Stimulated activated CD8-positive, alpha-beta memory T cell treated with anti-CD3 and anti-CD28 coated beads, Interleukin-7, amount 100 ng/mL, for 4 hours (primary cell): ENCODE measurements at places on chromosomes 2 and 18.

- no peak for DNase-seq
Measured at GRCh38 chr2:73851274-73851673, 22.5 kb downstream of the STAMBP start.

DNA sequence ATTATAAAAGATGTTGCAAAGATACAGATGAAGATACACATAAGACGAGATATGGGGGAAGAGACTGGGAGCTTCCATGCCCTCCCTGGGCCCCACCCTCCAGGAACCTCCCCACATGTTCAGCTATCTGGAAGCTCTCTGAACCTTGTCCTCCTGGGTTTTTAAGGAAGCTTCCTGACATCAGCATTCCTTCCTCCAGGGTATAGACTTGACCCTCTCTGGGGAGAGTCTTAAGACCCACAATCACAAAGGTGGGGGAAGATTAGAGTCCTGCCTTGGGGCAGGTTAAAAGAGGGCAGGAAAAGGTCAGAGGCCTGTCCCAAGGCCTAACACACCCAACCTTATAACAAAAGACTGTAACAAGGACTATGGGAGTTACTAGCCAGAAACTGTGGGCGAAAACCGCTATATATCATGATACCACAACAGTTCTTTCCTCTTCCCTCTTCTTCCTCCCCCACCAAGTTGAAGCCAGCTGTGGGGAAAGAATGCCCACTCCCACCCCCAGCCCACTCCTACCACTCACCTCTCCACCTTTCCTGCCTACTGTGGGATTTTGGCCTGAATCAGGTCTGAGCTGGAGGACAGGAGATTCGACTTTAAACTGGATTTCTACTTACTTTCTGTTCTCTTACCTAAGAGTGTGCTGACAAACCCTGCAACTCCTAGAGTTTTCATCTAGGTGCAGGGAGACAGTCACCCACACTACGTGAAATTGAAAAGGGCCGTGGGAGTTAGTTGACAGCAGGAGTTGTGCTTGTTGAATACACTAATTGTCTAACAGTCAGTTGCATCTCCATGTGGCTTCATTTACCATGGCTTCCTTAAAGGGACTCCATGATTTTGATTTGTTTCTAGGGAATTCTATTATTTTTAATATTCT lies 105.0 kb downstream of the LAMA3 start:
- no peak for DNase-seq

GRCh38 chr2:1862608-1863280 lies 118.4 kb upstream of the PXDN start:
- DNase-seq: no peak

- no peak for DNase-seq
Measured at GRCh38 chr2:230657906-230658305, 54.7 kb upstream of the CAB39 start.

- DNase-seq: no peak
Measured at GRCh38 chr2:208620487-208620978, 213.9 kb downstream of the PTH2R start.

DNA sequence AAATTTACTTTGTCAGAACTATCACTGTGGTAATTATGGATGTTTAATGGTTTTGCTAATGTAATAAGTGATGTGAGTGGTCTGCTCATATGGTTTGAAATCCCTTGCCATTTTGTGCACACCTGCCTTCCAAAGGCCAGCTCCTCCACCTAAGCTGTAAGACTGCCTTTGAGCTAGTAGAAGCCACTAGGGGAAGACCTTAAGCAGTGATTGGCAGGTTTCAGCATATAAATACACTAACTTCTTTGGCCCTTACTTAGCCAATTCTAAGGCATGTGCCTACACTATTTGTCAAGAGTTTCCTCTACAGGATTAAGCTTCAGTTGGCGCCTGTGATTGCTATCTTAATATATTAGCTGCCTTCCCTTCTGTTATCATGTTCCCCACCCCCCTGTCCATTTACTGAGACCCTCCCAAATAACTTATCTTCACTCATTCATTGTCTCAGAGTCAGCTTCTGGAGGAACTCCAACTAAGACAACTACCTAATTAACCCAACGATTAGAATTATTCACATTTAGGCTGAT lies 141.1 kb downstream of the MBD5 start:
- DNase-seq: no peak

- no peak for DNase-seq
Measured at GRCh38 chr2:65687614-65688013, 255.2 kb upstream of the SPRED2 start.

GRCh38 chr18:3454365-3455089 lies 4.6 kb downstream of the TGIF1 start:
- no peak for DNase-seq

DNA sequence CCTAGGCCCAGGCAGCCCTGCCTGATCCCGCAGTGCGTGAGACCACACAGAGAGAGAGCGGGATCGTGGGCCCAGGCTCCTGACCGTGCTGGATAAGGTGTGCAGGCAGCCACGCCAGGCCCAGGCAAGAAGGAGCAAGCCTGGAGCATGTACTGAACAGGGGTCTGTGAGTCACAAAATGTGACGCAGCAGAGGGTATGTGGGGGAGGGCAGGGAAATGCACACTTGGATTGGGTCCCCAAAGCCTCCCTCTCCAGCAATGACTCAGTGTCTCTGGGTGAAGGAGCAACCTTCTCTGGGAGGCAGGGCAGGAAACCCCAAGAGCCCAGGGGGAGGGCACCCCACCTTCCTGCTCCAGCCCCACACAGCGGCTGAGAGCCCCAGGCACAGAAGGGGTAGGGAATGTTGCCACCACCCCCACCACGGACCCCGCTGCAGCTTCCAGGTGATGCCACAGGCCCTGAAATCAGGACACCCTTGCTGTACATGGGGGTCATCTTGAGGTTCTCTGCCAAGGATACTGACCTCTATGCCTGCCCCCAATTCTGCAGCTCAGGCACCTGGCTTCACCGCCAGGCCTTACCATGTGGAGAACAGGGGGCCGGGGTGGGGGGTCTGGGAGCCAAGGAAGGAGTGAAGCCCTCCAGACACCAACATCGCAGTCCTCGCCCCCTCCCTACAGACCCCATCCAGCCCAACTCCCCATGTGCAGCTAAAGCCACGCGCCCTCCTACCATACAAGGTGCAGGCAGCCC lies 1.3 kb upstream of the GPC1 start:
- DNase-seq: no peak

GRCh38 chr2:109647636-109648035 lies 33.5 kb downstream of the SOWAHC start:
- DNase-seq: no peak

- no peak for DNase-seq
Measured at GRCh38 chr2:226904592-226904991, 68.7 kb downstream of the RHBDD1 start.

GRCh38 chr2:6792883-6793282 lies 72.8 kb downstream of the CMPK2 start:
- DNase-seq: no peak

DNA sequence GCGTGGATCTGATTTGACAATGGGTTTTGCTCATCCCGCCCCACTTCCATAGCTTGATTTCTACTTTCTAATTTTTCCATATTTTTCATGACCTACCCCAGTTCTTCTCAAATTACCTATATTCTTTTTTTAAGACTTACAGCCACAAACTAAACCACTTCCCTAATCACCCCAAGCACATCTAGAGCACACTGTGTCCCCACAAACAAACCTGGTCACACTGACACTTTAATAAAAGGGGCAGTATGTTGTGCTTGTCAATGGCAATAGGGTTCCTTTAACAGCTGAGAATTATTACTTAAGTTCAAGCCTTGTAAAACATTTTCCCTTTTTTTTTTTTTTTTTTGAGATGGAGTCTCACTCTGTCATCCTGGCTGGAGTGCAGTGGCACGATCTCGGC lies 47.1 kb downstream of the MREG start:
- no peak for DNase-seq

GRCh38 chr2:217738061-217738460 lies 264.7 kb downstream of the TNS1 start:
- no peak for DNase-seq

GRCh38 chr2:108404784-108405397 lies 27.1 kb downstream of the SULT1C4 start:
- no peak for DNase-seq

DNA sequence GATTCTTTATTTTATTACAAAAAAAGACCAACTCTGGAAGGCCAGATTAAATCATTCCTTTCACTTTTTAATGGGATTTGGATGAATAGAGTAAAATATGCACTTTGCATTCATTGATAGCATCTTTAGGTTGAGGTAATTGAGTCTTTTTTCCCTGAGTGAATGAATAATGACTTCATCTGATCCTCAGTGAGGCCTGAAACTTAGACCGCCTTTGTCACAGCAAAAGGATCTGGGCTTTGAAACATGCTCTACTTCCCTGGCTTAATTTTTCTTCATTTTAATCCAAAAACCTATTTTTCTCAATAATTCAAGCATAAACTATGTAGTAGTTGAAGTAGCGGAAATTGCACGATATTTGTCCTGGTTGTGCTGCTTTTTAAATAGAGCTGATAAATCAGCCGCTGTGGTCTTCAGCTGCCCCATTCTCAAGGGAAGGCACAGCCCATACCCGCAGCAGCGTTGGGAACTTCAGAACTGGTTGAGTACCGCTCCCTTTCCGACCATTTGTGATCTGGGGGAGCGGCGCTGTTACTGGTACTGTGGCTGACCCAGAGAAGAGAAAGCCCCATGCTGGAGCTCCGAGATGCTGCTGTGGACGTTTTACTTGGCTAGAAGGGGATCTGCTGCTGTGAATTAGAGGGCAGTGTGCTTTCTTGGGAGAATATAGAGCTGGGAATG lies 145.3 kb upstream of the NFATC1 start:
- DNase-seq: no peak

DNA sequence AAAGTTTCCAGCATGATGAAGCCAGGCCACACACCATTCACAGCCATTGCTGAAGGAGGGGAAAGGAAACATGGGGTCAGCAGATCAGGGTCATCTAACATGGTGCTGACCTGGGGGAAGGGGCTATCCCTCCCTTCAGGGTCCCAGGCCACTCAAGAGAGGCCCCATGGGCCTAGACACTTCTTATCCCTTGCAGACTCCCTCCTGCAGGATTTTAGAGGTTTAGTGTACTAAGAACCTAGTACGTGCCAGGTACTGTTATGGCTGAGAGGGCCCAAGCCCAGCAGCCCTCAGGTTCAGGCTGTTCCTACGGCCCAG lies 8.8 kb downstream of the KHK start:
- DNase-seq: no peak

DNA sequence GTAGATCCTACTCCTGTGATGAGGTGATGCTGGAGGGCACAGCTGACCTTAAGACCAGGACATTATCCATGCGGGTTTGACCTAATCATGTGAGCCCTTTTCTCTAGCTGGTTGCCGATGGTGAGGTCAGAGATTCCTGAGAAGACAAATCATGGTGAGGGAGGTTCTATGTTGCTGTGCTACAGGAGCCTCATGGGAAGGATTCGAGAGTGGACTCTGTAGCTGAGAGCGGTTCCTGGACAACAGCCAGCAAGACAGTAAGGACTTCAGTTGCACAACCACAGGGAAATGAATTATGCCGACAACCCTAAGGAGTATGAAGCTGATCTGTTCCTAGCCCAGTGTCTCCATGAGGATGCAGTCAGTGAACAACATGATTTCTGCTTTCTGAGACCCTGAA lies 80.4 kb downstream of the EPB41L3 start:
- no peak for DNase-seq

DNA sequence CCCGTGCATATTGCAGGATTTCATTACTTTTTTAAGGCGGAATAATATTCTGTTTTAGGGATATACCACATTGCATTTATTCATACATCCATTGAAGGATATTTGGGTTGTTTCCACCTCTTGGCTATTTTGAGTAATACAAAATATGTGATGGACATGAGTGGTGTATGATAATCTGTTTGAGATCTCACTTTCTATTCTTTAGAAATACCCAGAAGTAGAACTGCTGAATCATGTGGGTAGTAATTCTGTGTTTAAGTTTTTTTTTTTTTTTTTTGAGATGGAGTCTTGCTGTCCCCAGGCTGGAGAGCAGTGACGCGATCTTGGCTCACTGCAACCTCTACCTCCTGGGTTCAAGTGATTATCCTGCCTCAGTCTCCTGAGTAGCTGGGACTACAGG lies 201.4 kb downstream of the NYAP2 start:
- DNase-seq: no peak

- peak; percentile 42 for DNase-seq
Measured at GRCh38 chr2:199459286-199460100, 1.8 kb upstream of the SATB2 start.

- no peak for DNase-seq
Measured at GRCh38 chr2:88603146-88603545, 24.1 kb downstream of the EIF2AK3 start.

- no peak for DNase-seq
Measured at GRCh38 chr18:3948958-3949357, 499.0 kb downstream of the TGIF1 start.

- no peak for DNase-seq
Measured at GRCh38 chr18:63346031-63346430, 21.0 kb downstream of the KDSR start.

- DNase-seq: no peak
Measured at GRCh38 chr2:168528469-168528868, 72.4 kb downstream of the CERS6 start.

DNA sequence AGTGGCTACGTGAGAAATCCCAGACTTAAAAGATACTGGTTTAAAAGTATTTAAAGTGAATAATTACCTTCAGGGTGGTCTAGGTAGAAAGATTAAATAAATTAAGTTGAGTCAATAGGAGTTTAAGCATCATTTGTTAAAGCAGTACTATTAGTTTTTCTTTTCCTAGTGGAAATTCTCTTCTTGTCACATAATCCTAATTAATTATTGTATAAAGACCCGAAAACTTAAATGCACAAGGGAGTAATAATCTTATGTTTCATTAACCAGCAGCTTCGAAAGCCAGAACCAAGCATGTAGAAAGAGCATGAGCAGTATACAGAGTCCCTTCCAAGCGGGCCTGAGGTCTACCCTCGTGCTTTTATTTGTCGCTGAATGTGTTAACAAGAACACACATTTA lies 90.2 kb upstream of the SKOR2 start:
- DNase-seq: no peak

DNA sequence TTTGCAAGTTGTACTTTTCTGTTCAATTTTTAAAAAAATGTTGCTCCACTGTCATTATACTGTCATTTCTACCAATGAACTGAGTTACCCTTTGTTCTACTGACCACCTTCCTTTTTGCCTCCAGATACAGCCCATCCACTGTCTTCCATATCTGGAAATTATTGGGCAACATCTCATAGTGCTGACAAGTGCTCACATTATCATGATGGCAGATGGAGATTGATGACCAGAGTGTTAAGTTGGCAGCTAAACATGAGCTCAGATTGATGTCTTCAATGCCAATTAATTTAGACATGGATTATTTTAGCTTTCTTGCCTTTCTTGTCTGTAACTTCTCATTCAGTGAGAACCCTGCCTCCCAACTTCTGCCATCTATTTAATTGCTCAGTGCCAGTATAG lies 76.6 kb downstream of the KIAA1328 start:
- no peak for DNase-seq

- no peak for DNase-seq
Measured at GRCh38 chr2:65263262-65263661, 35.6 kb downstream of the ACTR2 start.

GRCh38 chr18:48059455-48060010 lies 129.1 kb upstream of the SMAD2 start:
- DNase-seq: no peak

GRCh38 chr2:182133195-182133891 lies 147.7 kb downstream of the PPP1R1C start:
- no peak for DNase-seq
